Caco-2 (cell line): ENCODE measurements at places on chromosomes 11 and 22.

DNA sequence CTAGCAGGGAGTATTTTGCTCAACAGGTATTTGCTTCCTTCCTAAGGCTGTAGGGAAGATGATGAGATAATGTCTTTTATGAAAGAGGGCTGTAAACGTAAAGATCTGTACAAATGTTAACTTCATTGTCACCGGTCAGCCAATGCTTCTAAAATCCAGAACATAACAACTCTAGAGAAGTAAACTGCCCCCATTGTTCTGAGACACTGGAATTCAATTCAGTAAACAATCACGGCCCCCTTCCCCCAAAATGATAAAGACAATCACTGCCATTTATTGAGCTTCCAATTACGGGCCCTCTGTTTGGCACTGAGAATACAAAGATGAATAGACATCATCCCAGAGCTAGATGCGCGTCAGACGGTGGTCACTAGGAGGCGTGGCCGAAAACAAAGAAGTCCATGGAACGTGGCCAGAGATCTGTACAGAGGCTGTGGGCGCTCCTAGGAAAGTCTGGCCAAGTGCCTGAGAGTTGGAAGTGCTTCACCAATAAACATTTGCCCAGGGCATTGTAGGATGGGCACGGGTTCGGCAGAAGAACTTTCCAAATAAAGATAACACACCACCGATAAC is 576 bp downstream of the TMEM258 start:
- peak; percentile 74 for DNase-seq

- DNase-seq = no peak
These were observed 111.2 kb downstream of the MICAL3 start for GRCh38 chr22:17912945-17913721.

GRCh38 chr11:110358336-110358735 is 61.9 kb upstream of the RDX start:
- DNase-seq = no peak

GRCh38 chr11:27228232-27228905 is 134.6 kb downstream of the CCDC34 start:
- no peak for DNase-seq

- DNase-seq = no peak
These were observed 68.1 kb downstream of the GRIK4 start for GRCh38 chr11:120579611-120580031.

GRCh38 chr11:15192005-15192556 is 77.4 kb downstream of the INSC start:
- no peak for DNase-seq

DNA sequence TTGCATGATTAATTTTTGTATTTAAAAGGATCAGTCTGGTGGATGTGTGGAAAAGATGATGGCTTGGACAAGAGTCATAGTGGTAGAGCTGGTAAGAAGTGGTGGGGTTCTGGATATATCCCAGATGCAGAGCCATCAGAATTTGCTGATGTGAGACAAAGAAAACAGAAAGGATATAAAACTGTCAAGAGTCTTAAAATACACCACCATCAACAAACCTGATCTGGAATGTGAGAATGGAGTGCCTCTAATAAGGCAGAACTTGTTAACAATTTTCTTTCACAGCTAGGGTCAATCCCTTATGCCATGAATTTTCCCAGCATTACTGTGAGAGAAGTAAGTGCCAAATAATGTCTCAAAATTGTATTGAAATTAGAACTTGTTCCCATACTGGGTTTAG is 215.4 kb downstream of the METTL15 start:
- no peak for DNase-seq

GRCh38 chr11:68890490-68891231 is 13.0 kb downstream of the MRPL21 start:
- no peak for DNase-seq

DNA sequence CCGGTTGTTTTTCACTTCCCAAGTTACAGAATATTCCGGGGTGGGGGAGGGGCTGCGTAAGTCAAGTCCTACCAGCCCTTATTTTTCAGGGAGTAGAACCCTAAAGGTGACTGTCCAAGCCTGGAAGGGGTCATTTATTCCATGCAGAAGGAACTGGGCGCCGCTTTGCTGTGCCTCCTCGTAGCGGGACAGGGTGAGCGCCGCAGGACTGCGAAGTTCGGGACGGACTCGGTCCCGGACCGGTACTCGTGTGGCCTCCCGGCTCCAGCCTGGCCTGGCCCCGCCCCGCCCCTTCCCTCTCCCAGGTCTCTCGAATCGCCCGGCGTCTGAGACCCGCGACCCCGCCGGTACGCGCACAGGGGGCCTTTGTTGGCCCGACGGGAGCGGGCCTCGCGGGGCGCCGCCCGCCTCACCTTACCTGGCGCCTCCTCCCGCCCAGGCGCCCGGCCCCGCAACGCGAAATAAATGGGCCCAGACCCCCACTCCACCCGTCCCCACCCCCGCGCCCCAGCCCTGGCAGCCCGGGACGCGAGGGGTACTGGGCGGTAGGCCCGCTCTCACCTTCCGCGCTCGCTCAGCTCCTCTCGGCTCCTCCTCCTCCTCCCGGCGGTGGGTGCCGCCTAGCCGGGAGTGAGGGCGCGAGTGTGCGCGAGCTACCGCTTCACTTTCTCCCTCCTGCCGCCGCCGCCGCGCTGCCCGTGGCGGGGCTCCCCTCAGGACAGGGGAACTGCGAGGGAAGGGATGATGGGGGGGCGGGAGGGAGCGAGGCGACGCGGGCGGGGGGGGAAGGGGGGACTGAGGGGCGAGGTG is 698 bp downstream of the PAK1 start:
- peak; percentile 80 for DNase-seq

- peak; percentile 68 for DNase-seq
These were observed 2.0 kb downstream of the KCNJ11 start for GRCh38 chr11:17386331-17387084.

DNA sequence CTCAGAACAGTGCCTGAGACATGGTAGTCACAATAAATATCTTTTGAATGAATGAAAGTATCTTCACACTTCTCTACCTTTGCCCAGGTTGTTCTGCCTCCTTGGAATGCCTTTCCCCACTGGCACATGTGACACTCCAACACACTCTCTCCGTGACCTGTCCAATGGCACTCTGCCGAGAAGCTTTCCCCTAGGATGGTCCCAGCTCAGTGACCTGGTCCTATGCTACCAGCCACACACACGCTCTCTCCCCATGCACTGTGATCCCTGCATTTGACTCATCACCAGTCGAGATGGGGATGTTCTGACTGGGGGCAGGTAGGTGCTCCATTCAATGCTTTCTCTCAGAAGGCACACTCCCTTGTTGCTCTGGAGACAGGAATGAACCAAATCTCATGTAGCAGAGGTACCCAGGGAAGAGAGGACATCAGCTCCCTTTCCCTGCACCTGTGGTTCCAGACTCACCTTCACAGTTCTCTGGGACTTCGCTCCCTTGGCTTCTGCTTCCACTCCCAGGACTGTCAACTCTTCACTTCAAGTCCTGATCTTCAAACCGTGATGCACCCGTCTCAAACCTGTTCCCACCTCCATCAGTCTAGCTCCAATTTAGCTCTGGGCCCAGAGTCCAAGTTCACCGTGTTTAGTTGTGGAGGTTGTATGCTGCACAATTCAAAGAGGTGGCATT is 30.7 kb upstream of the LMO1 start:
- no peak for DNase-seq

DNA sequence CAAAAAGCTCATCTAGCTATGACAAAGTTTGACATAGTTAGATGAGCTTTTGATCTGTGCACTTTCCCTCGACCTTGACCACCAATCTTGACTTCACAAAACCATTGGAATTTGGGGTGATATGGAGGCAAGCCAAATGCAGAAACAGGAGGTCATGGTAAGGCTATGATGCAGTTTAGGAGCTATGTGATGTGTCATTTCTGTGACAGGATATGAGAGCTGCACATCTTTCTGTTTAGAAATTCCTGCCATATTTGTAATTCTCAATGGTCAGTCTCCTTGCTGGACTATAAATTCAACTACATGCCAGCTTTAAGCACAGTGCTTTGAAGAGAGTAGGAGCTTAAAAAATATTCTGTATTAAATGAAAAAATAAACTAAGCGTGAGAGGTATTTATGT is 12.9 kb downstream of the OR51B6 start:
- DNase-seq = no peak
